ENCODE measurements at places on chromosomes 11 and 22. TPM values are rescaled to one million over a fixed set of nuclear protein-coding genes. Genes with fewer than 3 reads are reported as not detected.
A peak's percentile ranks its signal among the peaks of the same experiment; 100 is the strongest.

- no peak for DNase-seq
Observed at GRCh38 chr11:26929806-26930517, 64.0 kb upstream of the FIBIN start.

DNA sequence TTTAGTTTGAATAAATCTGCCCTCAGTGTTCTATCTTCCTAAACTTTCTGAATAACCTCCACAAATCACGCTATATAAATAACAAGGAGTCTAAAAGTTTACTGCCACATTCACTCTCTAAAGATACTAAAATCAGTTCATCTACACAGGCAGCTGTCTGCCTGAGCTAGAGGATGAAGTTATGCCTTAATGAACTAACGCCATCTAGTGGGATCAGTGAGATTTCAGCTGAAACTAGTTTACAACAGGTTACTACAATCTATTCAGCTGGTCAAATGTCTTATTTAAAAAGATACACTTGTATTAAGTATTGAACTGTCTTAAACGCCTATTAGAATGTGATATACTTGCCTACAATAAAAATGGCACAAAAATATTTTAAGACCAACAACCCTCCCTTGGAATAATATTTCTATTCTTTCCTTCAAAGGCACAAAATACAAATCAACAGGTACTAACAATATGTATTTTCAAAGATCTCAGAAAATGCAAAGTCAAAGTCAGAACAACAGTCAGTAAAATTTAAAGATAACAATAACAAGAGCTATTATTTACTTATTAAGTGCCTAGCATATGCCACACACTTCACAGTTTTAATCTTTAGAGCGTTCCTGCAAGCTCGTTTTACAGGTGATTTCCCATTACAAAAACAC lies 84.1 kb downstream of the LARGE2 start:
- peak; percentile 16 for DNase-seq

DNA sequence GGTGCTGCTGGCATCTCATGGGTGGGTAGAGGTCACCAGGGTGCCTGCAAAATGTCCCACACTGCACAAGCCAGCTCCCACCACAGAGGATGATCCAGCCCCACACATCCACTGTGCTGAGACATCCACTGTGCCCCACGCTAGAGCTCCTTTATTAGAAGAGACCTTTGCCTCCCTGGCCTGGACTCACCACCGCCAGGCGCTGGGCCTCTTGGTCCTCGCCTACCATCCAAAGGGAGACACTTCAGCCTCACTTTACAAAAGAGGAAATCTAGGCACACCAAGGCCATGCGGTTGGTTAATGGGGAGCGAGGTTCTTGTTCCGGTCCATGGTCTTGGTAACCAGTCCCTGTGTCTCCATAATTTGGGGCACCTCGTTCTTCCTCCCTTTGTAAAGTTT lies 3.4 kb upstream of the ANO1 start:
- no peak for DNase-seq

NRIP3 gene
- total RNA-seq, result 0.96 TPM

TSSK2 gene
- not detected for total RNA-seq

GAB4 gene
- total RNA-seq, result 1.6 TPM

Measured in naive thymus-derived CD8-positive, alpha-beta T cell (primary cell).